SJSA1 (cell line): ENCODE measurements at places on chromosomes 5 and 9. TPM values are rescaled to one million over a fixed set of nuclear protein-coding genes. Genes with fewer than 3 reads are reported as not detected.

GABRA6 gene
- not detected in 2 replicates for total RNA-seq

- H3K4me1 ChIP-seq: no peaks in the 10 kb centered on the region
- H3K36me3 ChIP-seq: no peaks in the 10 kb centered on the region
- no peak overlapping the region for H3K4me3 ChIP-seq
- H3K27me3 ChIP-seq: no peaks in the 10 kb centered on the region
These were observed 184.8 kb downstream of the KIAA0825 start for GRCh38 chr5:94433397-94434163.

DNM1 gene
- 2.2 and 2.5 TPM in 2 replicates for total RNA-seq

ERCC8 gene
- 18.6 and 41.3 TPM in 2 replicates for total RNA-seq

MEIKIN gene
- not detected in 2 replicates for total RNA-seq
